ENCODE measurements at places on chromosomes 12 and 14.

DNA sequence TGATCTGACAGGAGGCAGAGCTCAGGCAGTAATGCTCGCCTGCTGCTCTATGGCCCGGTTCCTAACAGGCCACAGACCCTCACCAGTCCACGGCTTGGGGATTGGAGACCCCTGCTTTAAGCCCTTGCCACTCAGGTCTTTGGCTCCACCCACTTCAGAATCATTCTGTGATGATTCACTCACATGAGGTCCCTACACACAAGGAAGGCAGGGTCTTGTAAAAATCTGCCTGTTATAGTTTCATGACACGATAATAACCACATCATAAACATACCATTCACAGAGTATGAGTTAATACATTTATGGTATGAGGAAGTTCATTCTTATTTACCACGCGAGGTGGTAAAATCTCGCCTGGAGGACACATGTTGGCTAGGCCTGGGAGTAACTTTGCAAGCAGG lies 29.0 kb upstream of the MAX start:
- DNase-seq, result no peak

GRCh38 chr14:96352708-96353107 lies 10.4 kb downstream of the ATG2B start:
- no peak for DNase-seq

DNA sequence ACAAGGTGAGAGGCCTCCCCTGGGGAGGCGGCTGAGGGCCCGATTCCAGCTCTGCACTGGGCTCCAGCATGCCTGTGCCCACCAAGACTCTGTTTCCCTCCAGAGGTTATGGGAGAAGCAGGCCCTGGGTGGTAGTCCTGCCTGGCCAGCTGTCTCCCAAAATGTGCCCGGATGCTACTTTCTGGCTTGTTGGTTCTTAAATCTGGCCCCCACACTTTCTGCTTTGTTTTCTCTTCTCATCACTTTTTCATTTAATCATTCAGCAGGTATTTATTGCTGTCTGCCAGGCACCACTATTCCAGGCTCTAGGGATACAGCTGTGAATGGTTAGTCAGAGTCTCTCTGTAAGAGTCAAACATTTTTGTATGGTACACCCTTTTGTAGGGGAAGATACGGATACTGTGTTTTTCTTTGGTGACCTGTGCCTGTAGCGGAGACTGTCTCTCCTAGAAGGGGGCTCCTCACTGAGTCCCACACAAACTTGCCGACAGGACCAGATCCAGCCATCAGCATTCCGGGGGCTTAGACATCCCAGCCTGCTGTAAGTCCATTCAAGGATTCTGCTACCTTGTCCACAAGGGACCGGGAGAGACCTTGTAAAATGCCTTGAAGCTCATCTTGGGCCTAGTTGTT lies 3.8 kb downstream of the DHRS2 start:
- no peak for DNase-seq

GRCh38 chr12:40222247-40222646 lies 2.5 kb upstream of the LRRK2 start:
- no peak for DNase-seq

- DNase-seq, result no peak
Measured at GRCh38 chr12:3597526-3598210, 106.7 kb downstream of the PRMT8 start.

DNA sequence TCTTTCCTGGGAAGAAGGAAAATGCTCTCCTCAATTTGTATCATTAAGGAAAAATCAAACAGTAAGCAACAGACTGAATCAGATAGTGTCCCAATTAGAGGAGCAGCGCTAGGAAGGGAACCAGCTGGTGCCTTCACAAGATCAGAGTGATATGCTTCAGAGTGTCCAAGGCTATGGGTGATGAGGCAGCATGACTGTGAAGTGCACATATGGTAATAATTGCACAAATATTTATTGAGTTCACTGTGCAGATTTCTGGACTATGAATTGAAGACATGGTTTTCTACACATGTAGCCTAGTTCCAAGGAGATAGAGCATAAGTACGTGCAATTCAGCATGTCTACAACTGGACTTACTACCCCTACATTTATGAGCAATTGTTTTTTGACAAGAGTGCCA lies 78.8 kb upstream of the EVL start:
- no peak for DNase-seq

DNA sequence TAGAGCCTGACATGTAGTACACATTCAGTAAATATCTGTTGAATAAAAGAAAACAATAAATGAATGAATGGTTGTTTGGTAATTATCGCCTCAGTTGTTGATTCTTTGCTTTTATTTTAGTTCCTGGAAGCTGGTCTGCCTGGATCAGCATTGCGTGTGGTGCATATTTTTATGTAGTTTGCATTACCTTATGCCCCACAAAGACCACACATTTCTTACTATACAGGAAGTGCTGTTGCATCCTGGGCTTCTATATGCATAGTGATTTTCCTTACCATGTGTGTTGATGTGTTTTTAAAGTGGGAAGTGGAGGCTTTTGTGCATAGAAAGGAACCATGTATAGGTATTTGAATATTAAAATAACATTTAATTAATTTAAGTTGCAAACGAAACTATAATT lies 43.6 kb downstream of the DYRK2 start:
- DNase-seq, result no peak

DNA sequence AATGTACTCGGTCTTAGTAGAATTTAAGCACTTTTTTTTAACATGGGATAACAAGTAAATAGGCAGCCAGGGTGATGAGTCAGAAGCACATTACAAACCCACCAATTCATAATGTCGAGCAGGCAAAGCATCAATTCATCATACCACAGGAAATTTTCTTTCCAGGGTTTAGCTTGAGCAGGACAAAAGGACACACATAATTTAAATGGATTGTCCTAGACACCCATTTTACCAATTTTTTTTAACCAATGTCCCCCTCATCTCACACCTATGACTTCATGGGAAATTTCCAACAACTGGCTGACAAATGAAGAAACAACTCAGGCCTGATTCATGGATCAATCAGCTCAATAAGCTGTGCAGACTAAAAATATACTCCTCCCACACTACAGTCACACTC lies 58.8 kb upstream of the FOXG1 start:
- DNase-seq, result no peak

- no peak for DNase-seq
Measured at GRCh38 chr12:66708704-66709456, 30.0 kb upstream of the GRIP1 start.

DNA sequence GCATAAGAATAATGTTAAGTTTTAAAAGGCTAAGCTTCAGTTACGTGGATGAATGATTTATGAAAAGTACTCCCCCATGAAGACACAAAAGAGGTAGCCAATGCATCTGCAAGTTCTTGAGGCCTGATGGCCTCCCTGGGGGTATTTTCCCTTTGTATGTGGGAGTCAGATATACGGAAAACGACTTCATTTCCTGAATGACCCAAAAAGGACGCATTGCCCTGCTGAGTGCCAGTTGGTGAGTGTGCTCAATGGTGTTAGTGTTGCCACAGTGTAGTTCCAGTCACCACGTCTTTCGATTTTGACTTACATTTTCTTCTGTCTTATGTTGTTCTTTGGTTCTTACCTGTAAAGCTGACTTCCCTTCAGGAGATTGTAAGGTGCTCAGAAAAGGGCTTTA lies 8.0 kb downstream of the ETV6 start:
- DNase-seq, result no peak

GRCh38 chr12:119931402-119931801 lies 54.3 kb upstream of the CIT start:
- DNase-seq, result no peak

DNA sequence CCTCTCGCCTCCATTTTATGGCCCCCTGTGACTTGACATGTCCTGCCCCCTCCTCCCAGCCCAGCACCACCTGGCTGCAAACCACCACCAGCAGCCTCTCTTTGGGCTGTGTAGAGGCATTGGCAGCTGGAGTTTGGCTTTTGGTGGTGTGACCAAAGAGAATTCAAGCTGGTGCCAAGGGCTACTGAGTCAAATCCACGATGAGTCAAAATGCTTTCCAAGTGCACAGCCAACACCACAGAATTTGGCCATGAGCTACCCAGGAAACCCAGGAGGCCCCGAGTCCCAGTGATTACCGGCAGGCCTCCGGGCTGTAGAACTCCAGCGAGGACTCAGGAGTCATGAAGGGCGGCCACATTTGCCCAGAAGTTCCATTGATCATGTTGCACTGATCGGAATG lies 53.8 kb downstream of the SCARB1 start:
- DNase-seq, result no peak

DNA sequence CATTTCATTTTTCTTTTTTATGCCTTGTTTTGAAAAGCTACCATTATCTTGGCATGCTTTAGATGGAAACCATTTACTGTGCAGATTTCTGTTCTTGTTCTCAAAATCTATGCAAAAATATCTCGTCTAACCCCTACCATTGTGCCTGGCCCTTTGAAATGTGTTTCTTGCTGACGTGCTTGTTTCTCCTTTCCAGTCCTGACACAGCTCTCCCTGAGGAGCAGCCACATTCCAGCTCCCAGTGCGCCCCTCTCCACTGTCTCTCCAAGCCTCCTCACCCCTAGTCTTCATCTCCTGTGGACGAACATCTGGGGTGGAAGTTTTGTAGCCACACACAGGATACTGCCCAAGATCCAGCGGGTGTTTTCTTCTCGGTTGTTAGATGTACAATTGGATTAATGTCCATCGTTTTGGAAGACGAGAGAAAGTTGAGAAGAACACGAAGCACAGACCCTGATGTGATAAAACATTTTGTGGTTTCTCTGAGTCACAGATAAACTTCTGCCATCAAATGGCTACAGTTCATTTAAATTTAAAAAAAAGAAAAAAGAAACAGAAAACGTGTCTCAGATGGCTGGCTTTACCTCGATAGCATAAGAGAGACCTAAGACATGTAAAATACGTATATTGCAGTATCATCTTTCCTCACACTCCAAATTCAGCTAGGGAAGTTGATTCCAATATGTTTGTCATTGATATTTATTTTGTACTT lies 21.9 kb upstream of the FGD4 start:
- DNase-seq, result no peak

DNA sequence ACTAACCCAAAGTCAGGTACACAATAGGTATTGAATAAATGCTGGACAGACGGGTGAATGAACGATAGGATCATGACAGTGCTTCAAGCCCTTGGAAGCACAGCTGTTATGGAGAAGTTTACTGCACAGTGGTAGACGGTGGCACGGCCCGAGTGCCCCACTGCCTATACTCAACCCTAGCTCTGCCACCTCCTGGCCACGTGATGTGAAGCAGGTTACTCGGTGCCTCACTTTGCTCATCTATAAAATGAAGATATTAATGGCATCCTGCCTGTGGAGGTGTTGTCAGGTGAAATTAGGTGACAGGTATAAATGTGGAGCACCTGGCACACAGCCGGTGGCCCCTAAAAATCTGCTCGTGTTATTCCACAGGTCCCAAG lies 5.8 kb downstream of the ASB2 start:
- DNase-seq, result peak; percentile 78

DNA sequence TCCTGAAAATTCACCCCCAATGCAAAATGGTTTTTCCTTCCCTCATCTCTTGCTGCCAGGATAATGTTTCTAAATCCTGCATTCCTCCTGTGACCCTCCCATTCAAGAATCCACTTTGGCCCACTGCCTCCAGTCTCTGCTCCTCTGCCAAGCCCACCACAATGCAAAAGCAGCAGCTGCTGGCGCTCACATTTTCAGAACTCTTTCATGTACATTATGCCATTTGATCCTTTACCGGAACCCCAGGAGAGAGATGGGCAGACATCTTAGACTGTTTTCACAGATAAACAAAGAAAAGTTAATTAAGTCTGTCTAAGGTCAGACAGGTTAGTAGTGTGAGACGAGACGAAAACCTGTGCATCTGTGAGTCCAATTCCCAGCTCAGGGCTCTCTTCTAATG lies 12.9 kb downstream of the LRIG3 start:
- no peak for DNase-seq

- no peak for DNase-seq
Measured at GRCh38 chr12:11810206-11810545, 160.7 kb downstream of the ETV6 start.

DNA sequence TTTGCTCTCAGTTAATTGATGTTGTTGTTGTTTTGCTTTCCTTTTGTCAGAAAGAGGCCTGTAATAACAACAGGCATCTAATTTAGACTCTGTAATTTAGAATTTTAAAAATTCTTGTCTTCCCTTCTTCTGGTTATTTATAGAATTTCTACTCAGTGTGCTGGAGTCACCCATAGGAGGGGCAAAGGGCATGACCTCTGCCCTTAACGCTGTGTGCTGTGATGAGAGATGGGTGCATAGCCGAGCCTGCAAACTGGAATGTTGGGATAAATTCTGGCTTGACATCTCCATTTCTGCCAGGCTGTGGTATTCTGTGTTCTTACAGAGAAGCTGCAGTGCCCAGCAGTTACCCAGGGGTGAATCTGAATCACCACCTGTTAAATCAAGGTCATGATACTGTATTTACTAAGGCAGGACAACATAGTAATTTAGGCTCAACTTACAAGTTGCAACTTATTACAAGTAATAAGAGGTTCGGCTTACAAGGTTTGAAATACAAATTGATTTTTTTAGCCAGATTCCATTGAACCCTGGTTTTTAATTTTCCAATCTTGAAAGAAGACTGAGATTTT lies 53.3 kb downstream of the TRAF3 start:
- no peak for DNase-seq

GRCh38 chr12:67813456-67813904 lies 164.9 kb downstream of the DYRK2 start:
- DNase-seq, result no peak

DNA sequence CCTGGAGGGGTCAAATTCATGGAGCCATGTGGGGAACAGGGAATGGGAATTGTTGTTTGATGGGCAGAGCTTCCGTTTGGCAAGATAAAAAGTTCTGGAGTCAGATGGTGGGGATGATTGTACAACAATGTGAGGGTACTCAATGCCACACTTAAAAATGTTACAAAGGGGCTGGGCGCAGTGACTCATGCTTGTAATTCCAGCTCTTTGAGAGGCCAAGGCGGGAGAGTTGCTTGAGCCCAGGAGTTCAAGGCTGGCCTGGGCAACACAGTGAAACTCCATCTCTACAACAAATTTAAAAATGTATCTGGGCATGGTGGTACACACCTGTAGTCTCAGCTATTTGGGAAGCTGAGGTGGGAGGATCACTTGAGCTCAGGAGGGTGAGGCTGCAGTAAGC lies 66.0 kb upstream of the DIO3 start:
- DNase-seq, result no peak

DNA sequence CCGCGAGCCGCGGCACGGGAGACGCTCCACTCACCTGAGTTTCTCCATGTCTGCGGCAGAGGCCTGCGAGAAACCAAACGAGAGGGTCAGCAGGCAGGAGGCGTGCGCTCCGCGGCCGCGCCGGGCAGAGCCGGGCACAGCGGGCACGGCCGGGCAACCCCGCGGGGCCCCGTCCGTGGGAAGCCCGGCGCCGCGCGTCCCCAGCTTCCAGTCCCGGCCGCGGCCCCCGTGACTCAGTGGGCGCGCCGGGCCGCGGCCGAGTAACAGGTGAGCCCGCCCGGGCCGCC lies 19.4 kb downstream of the BEGAIN start:
- no peak for DNase-seq

GRCh38 chr14:94021416-94022157 lies 4.6 kb upstream of the OTUB2 start:
- peak; percentile 50 for DNase-seq

DNA sequence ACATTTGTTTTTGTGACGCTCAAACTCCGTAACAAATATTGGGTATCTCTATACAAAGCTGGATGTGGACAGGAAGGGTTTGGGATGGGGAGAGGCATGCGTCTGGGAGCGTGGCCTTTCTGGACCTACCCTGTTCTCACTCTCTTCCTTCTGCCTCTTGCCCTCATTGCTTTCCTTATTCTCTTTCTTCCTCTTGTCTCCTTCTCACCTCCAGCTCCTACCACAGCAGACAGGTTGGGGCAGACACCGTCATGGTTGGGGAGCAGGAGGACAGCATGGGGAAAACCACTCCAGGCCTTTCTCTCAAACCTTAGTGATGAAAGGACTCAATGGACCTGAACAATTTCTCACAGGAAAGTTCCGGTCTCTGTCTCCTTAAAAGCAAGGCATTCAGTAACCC lies 465.3 kb downstream of the RAD51B start:
- DNase-seq, result no peak
